ENCODE measurements at places on chromosomes 2 and 18.

- no peak for DNase-seq
Measured at GRCh38 chr2:226413498-226414130, 386.0 kb downstream of the IRS1 start.

DNA sequence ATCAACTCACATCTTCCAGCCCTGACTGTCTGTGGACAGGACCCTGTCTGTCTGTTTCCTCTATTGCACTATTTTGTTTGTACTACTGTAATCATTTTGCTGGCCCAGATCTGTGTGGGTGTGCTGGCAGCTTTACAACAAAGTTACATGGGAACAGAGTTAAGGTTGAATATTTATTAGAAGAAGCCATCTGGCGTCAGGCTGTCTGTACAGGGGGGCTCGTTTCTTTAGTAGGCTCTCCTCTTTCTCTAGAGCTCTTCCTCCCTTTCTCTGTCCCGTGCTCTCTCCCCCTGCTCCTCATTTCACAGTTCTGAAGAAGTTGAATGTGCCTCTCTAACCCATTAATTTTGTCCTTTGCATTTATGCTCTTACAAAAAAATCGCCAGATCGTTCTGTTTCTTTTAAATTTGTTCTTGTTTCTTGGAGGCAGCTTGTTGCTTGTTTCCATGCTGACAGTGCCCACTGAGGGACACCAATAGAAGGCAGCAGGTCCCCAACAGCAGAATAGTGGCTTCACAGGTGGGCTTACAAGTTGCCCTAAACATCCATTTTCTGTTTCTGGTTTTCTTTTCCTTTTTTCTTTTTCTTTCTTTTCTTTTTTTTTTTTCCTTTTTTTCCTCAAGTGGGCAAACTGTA, 315.2 kb upstream of the ZEB2 start:
- DNase-seq, result no peak

DNA sequence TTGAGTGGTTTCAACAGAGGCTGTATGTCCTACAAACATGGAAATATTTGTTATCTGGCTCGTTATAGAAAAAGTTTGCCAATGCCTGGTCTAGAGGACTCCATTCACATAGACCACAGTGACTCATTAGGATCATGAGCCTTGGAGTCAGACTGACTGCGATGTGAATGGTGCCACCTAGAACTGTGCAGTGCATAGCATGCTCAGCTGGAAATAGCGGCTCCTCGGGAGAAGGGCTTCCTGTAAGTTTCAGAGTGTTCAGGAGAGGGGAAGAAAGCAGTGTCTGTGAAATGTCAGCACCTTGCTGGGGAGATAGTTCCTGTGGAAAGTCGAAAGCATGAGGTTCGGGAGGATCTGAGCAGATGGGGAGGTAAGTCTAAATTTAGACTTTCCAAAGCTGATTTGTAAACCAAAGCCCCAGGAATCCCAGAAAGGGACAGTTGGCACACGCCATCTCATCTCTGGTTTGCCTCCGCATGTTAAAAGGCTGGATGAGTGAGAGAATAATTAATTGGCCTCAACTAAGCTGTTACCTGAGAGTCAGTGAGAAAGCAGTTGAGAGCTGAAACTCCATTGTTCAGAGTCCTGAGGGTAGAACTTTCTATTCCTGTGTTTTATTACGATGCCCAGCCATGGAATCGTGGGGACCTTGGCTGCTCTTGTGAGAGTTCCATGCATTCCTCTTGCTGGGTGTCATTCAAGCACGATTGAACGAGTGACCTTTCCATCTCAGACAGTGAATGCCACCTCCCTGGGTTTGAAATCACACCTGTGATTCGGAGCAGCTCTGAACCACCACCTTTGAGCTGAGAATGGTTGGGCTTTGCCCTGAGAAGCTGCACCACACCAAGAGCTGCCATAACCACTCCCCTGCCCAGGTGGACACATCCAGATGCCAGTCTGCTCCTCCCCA, 99.5 kb downstream of the MAPK4 start:
- no peak for DNase-seq

GRCh38 chr18:31513189-31513935, 15.4 kb downstream of the DSG2 start:
- no peak for DNase-seq

DNA sequence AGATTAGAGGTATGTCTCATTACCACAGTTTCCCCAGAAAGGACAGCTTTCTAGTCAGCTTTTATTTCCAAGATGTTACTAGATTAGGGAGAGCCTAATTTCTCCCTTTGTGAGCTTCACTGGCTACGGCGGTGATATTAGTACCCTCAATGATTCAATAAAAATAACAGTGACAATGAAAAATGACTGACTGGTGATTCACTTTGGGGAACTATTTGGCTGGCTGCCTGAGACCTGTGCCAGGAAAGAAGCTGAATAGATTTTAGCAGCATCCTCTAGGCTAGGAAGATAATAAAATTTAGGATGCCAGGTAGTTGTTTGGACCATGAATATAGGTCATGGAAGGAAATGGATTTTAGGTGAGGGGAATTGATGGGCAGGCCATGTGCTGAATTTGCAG, 178.7 kb downstream of the FMNL2 start:
- DNase-seq, result no peak

DNA sequence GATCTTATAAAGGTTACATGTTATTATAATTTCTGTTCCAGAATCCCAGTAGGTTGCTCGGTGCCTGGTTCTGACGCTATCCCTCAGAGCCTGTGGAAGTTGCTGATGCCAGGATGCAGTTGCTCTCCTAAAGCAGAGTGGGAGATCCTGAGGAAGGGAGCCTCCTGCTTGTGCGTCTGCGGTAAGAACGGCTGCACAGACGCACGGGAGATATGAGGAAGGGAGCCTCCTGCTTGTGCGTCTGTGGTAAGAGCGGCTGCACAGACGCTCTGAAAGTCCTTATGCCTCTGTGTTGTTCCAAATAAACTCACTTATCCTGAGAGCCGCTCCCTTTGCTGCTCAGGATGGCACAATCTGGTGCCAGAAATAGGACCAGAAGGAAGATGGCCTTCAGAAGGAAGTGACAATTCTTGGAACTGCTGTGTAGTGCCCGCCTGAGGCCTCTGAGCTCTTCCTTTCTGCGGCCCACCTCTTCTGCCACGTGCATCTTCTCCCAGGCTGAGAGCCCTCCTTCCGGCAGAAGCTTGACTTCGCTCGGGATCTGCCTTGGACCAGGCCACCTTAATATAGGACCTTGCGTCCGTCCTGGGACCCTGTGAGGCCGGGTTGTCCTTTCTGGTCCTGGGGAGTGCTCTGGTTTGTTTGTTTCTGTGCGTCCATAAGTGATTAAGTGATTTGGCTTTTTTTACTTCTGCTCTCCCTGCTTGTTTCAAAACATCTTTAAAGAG, 89.5 kb downstream of the RTP5 start:
- no peak for DNase-seq

GRCh38 chr2:162919111-162919510, 80.5 kb upstream of the KCNH7 start:
- DNase-seq, result no peak

DNA sequence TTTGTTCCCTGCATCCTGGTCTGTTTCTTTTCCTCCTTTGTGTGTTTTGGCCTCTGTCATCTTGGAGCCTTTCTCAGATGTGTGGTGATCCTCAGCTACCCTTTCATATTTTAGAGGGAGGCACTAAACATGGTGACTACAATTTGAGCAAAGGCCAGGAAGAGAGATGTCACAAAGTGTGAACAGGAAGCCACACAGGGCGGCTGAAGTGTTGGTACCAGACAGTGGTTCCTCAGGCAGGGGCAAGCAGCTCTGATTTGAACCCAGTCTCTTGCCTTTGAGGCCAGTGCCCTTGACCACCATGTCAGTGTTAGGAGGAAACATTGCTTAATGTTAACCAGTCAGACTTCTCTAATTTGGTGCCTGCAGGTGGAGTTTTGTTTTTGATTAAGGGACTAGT, 9.2 kb downstream of the LRRFIP1 start:
- DNase-seq, result no peak

All from NCI-H748 treated with DMSO at 0.1 percent for 48 hours (cell line).